ENCODE measurements at places on chromosomes 5 and 9.

DNA sequence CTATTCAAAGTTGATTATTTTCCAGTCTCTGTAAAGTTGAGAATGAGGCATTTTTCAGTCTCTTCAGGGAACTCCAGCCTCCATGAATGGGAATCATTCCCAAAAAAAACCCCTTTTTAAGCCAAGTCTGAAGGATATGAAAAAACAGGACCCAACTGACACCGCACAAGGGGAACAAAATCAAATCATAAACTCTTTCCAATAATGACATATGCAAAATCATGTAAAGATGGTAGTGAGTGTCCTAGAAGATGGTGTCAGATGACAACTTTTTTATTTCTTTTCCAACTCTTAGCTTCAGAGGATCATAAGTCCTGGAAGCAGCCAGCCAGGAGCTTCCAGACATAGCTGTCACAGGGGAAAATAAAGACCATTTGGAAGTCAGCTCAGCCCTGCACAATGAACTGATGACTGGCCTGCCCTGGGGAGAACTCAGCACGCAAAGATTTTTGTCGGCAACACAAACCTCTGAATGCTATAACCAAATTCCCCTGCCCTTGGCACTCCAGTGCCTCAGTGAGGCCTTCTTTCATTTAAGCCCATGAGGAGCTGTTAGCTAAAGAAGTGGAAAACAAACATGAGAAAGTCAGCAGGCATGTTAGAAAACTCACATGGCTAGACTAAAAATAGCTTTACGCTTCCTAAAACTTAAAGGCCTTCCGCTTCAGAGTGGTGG lies 85.4 kb downstream of the SLC1A3 start:
- no peak overlapping the region for H3K4me3 ChIP-seq
- DNase-seq, result no peak
- H3K36me3 ChIP-seq, result no peaks in the 10 kb centered on the region
- H3K27ac ChIP-seq, result no peak overlapping the region

DNA sequence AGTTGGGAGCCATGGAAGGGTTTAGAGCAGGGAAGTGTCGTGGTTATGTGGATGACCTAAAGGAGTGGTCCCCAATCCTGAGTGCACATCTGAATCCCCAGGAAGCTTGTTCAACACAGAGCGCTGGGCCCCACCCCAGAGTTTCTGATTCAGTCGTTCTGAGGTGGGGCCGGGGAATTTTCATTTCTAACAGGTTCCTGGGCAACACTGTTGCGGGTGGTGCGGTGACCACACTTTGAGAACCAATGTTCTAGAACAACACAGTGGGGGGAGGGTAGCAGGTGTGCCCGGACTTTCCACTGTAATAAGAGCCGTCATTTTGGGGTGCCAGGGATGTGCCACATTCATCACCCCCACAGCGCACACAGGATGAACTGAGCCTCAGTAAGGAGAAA lies 39.3 kb downstream of the DUSP1 start:
- no peaks in the 10 kb centered on the region for H3K36me3 ChIP-seq
- H3K4me3 ChIP-seq, result no peak overlapping the region
- peak overlapping the region; percentile 100 for H3K27ac ChIP-seq
- peaks cover 3% of the 10 kb centered on the region for H3K27me3 ChIP-seq

DNA sequence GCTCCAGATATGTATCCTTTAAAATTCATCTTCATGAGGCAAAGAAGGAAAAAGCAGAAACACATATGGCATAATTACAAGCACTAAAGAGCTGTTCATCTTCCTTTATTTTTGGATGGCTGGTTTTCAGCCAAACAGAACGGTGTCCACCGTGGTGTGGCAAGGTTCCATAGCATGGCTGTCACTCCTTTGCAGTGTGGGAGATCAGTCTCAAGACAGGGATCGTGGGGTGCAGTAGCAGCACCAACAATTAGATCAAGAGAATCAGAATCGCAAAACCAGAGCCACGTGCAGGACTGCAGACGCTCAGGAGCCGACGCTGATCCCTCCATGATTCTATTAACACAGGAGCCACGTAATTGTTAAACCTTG lies 79.5 kb downstream of the SEMA4D start:
- no peak for DNase-seq
- no peak overlapping the region for H3K4me3 ChIP-seq
- peaks cover 8% of the 10 kb centered on the region for H3K4me1 ChIP-seq
- peaks cover 24% of the 10 kb centered on the region for H3K27me3 ChIP-seq
- no peak overlapping the region for H3K27ac ChIP-seq
- H3K36me3 ChIP-seq, result no peaks in the 10 kb centered on the region

DNA sequence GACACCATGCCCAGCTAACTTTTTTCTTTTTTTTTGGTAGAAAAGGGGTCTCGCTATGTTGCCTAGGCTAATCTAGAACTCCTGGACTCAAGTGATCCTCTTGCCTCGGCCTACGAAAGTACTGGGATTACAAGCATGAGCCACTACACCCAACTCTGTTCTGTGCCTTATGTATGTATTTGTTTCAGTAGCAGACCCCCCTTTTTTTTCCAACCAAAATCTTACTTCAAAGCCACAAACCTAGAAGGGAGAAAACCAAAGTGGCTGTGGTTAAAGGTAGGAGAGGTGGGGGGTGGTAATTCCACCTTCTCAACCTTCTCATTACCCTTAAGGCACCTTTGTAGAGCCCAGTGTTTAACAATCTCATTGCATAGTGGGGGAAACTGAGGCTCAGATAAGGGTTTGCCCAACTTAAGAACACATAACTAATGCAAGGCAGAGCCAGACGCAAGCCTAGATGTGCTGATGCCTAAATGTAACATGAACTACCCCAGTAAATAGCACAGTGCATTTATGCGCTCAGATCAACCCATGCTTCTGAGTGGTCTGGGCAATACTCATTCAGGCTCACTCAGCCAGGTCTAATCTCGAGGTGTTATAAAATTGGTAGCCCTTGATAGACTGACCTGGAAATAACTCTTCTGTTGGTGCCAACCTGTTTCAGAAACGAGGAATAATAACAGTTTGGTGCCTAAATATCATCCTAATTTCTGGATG lies 33.0 kb downstream of the ITK start:
- H3K4me3 ChIP-seq, result no peak overlapping the region
- peaks cover 15% of the 10 kb centered on the region for H3K27me3 ChIP-seq
- DNase-seq, result no peak
- no peaks in the 10 kb centered on the region for H3K4me1 ChIP-seq
- no peaks in the 10 kb centered on the region for H3K36me3 ChIP-seq

DNA sequence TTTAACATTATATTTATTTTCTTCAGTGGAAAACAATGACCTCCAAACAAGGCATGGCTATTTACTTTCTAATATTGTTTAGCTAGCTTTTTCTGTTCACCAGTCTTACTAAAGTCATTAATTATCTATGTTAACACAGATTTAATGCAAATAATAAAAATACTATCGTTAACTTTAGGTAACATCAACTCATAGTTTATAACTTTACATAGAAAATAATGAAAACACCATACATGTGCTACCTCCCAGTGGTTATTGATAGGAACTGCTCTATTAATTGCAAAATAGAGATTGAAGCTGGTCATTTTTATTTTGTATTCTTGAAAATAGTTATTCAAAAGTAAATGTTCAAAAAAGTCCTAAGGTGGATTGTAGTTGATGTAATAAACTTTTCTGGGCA lies 78.3 kb upstream of the HCN1 start:
- no peaks in the 10 kb centered on the region for H3K27me3 ChIP-seq
- H3K36me3 ChIP-seq, result no peaks in the 10 kb centered on the region
- H3K27ac ChIP-seq, result no peak overlapping the region
